NCI-H187 (cell line): ENCODE measurements at places on chromosomes 1 and 21.

DNA sequence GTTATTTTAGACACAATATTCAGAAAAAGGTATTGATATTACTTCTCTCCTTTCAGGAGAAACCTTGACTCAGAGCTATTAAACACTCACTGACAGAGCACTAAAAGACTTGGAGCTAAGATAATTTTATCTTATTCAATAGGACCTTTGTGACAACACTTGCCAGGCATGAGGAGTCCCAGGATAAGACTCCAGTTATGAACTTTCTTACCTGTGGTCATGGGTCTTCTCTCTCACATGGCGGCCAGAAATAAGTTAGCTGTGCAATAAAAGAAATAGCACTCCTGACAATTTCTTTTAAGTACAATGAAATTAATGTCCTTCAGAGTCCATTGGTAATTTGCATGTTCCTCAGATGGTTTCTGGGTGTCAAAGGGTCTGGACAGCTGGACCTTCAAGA, 382.1 kb downstream of the BRINP3 start:
- DNase-seq: no peak

- no peak for DNase-seq
Observed at GRCh38 chr1:60655679-60656355, 426.5 kb upstream of the NFIA start.

GRCh38 chr1:116472431-116472961, 98.3 kb downstream of the CD58 start:
- peak; percentile 95 for DNase-seq

GRCh38 chr1:226676381-226676780, 62.7 kb downstream of the ITPKB start:
- DNase-seq: no peak

DNA sequence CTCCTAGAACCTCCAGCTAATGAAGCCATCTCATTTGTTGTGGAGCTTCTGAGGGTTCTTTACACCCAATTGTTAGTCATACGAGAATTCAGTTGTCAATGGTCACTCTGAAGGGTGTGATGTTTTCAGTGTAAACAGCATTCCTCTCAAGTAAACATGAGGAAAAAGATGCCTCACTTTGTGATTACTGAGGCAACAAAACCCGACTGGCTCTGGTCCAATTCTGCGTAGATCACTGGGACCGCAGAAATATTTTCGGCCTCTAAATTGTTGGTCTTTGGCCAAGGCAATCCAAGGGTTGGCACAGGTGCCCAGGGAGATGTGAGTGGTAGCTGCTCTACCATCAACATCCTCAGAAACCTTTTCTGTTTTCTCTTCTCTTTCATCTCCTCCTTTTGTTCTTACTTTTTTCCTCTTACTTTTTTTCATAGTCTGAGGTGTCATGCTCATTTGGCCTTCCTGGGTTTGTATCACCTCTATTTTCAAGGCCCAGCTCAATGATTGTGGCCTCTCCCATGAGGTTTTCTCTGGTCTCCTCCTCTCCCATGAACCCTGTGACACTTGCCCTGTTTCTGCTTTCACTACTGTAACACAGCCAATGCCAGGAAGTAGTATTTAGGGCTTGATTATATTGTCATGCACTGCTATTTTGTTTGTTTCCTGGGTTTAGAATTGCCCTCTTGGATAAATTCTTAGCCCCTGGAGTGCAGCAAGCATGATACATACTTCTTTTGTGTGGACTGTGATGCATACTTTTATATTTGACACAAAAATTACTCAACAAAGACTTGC, 221.9 kb downstream of the TNR start:
- DNase-seq: no peak

DNA sequence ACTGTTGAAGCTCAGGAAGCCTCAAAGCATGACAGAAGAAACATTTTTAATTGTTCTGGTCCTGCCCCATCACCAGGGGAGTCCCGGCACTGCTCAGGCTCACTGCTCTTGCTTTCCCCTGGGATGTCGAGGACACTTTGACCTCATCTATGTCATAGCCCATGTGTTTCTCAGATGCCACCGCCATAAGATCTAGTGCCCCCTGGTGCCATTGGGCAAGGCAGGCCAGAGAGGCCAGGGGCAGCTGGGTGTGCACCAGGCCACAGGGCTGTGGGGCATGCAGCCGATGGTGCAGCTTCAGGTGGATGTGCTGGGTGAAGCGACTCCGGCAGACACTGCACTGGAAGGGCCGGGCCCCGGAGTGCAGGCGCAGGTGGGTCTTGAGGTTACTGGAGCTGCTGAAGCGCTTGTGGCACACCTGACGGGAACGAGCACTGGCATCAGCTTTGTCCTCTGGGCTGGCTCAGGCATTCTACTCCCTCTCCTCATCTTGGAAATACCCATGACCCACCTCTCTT, 7.7 kb upstream of the CRYBG2 start:
- DNase-seq: no peak

GRCh38 chr1:12536023-12536639, 81.9 kb downstream of the DHRS3 start:
- DNase-seq: no peak

DNA sequence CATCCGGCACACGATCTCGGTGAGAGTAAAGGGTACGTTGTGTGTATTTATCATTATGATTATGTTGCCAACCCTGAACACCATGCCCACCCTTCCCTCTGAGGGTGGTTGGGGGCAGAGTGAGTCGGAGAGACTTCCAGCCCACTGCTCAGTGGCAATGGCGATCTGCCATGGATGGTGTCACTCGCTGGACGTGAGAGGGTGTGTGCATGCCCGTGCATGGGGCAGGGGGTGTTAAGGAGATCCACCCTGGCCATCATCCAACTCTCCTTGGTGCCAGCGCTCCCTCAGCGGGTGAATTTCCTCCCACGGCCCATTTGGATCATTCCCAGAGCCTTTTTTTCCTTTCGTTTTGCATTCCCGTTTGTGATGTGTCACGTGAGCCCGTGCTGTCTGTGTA, 74.1 kb upstream of the CNTN2 start:
- no peak for DNase-seq

- DNase-seq: no peak
Observed at GRCh38 chr1:6348511-6349191, 44.9 kb downstream of the ACOT7 start.

GRCh38 chr1:1144122-1144842, 28.4 kb upstream of the C1orf159 start:
- peak; percentile 88 for DNase-seq

- DNase-seq: no peak
Observed at GRCh38 chr1:63866084-63866483, 92.3 kb downstream of the ROR1 start.

DNA sequence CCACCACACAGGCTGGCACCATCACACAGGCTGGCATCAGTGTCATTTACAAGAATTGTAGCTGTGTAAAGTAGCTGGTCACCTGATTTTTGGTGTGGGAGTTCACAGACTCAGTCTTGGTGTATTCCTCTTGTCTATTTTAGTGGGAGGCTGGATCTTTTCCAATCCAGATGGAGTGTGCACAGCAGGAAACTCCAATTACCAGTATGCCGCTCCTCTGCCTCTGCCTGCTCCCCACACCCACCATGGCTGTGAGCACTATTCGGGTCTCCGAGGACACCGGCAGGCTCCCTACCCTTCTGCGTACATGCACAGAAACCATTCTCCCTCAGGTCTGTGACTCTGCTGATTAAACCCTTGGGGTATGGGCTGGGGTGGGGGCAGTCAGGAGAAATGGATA, 24.2 kb downstream of the TBX19 start:
- no peak for DNase-seq

DNA sequence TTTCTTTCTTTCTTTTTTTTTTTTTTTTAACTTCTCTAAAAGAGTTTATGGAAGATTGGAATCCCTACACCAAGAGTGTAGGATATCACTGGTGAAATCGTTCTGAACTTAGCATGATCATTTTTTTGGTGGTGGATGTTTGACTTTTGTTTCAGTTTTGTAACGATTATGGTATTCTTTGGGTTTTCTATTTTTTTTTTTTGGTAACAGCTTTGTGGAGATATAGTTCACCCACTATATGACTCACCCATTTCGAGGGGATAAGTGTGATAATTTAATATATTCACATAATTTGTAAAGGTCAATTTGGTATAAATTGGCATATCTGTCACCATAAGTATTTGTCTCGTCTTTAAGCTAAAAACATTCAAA, 29.2 kb downstream of the AGPAT3 start:
- no peak for DNase-seq

DNA sequence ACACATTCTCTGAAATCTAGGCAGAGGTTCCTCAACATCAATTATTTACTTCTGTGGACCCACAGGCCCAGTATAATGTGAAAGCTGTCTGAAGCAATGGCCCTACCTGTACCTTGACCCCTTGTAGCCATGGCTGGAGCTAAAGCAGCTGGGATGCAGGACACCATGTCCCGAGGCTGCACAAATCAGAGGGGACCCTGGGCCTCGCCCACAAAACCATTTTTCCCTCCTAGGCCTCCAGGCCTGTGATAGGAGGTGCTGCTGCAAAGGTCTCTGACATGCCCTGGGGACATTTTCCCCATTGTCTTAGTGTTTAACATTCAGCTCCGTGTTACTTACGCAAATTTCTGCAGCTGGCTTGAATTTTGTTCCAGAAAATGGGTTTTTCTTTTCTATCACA, 110.5 kb downstream of the BRINP3 start:
- no peak for DNase-seq

- no peak for DNase-seq
Observed at GRCh38 chr1:175095978-175096607, 28.5 kb downstream of the TNN start.

DNA sequence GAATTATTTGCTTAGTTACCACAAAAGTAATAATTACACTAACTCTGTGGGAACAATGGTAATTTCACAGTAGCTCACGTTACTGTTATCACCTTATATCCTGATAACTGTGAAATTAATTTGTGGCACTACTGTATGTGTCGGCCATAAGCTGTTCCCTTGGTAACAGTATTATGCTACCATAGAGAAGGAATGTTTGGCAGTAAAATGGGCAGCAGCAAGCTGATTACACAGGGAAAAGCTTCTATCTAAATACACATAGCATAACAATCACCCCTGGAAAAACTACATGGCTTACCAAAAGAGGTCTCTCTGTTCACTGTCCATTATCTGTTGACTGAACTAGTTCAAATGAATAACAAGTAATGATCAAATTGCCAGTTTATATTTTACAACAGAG, 124.1 kb downstream of the DPYD start:
- no peak for DNase-seq

DNA sequence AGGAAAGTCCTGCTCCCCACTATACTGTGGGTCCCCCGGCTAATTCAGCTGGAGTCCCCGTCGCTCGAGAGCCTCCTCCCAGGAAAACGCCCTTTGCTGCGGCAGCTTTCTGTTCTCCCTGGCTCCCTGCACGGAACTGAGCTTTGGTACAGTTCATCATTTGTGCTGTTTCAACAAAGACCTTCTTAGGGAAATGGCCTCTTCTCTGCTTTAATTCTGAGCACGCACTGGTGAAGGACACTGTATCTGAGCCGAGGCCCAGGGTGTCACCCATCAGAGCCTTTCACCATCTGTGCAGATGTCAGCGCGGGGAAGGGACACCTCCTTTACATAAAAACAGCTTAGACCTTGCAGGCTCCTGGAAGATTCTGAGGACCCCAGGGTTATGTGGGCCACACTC, 13.5 kb upstream of the PEX10 start:
- DNase-seq: no peak

- no peak for DNase-seq
Observed at GRCh38 chr1:99599678-99600175, 46.2 kb upstream of the PALMD start.

DNA sequence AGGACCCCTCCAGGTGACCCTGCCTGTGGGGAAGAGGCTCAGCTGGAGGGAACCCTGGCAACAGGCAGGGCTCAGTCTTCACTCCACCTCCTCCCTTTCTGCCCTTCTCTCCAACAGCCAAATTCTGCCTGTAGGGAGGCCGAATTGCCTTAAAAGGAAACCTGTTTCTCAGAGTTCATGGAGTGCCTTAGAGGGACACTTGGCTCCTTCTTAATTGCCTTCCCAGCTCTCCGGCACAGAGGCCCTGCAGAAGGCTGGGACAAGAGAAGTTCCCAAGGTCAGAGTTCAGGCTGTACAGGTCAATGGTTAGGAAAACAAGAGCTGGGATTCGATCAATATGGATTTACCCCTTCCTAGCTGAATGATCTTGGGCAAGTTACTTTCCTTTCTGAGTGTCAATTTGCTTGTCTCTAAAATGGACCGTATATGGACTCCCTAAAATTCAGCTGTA, 6.2 kb downstream of the CSRP1 start:
- no peak for DNase-seq

- DNase-seq: no peak
Observed at GRCh38 chr1:32965251-32965747, 690 bp upstream of the RNF19B start.

DNA sequence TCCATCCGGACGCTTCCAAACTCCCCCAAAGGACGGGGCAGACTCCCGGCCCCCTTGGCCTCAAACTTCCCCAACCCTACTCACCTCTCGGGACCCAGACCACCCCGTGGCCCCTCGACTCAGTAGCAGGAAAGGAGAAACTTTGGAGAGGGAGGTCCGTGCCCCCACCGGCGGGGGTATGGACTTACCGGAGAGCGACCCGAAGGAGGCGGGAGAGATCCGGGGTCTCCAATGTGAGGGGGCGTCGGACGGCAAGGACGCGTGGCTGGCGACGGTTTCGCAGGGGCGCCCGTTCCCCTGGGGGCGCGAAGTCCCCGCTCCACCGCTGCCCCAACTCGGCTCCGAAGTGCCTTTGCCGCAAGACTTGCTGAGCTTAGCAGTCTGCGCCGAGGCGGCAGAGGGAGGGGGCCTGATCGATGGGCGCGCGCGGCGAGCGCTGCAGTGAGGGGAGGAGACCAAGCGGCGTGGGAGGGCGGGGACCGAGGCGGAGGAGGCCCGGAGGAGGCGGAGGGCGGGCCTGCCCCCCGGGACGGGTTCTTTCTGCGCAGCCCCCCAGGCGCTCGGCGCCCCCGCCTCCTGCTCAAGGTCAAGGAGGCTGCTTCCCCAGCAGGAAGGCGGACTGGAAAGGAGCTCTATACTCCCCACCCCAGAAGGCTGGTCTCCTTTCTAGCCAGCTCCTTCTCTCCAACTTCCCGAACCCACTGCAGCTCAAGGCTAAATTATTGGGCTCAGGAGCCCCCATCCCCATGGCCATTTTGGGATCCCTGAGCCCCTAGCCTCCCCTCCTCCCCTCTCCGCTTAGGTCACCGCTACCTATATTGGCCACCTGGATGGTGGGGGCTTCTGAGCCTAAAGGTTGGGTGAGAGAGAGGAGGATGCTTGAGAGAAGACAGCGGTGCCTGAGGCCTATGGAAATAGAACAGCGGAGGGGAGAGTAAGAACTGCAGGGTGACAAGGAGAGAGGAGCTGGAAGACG, at the start of gene SYT2:
TSS of gene SYT2 (minus strand) at position 385 of the 976 bp plus-strand sequence. CDS start 104,682 bp downstream, outside the sequence.
- peak; percentile 28 for DNase-seq

GRCh38 chr1:233477359-233477758, 136.5 kb upstream of the KCNK1 start:
- DNase-seq: no peak

- no peak for DNase-seq
Observed at GRCh38 chr1:29549001-29549400, 312.7 kb downstream of the PTPRU start.
